BJ (cell line): ENCODE measurements at places on chromosomes 2 and 18.

DNA sequence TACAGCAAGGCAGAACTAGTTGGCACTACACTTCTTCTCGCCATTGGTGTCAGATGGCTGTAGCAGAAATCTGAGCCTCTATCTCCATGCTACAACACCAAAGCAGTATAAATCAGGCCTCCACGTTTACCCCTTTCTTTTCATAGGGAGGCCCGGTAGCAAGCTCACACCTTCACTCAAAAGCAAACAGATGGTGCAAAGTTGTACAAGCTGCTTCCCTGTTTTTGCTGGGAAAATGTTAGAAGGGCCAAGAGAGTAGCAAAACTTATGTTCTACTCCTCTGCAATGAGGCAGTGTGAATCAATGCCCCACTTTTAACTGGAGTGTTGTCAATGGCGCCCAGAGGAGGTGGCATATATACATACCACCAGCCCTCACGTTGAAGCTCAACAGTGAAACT lies 369.6 kb upstream of the NRXN1 start:
- no peak for DNase-seq

- no peak for DNase-seq
Observed at GRCh38 chr2:84716564-84716963, 164.3 kb downstream of the TRABD2A start.

- DNase-seq, result no peak
Observed at GRCh38 chr18:4807604-4808293, 352.6 kb upstream of the DLGAP1 start.

GRCh38 chr2:109689973-109690372 lies 75.8 kb downstream of the SOWAHC start:
- DNase-seq, result no peak

DNA sequence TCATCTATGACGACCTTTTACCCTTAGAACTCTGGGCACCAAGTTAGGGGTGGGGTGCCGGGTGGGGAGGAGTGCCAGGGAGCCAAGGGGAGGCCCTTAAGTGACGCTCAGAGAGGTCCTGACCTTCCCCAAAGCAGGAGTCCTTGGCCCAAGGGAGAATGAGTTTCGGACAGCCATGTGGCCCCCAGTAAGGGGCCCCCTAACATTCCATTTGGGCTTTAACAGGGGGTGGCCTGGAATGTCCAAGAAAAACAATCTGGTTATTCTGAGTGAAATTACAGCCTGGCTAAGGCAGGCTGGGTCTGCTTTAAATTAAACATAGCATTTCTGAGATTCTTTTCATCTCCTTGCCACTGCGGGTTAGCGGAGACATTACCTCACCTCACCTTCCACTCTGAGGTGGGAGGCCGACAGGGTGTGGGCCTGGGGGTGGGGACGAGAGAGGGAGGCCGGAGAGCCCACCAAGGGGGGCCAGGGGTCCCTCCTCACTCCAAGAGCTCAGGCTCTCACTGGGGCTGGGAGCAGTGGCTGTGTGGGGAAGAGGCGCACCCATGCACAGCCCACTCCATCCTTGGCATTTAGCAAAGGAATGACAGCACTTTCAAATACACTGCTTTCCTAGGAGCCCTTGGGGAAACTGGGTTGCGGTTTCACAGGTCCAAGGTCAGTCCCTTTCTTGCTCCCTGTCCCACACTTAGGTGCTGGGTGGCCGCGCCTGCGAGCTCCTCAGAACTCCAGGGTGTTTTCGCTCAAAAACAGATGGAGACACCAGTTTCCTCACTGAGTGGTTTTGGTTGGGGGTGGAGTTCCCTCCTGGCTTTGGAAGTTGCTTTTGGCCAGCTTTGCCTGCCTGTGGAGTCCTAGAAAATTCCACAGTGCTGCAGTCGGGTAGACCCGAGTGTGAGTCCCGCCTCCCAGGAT lies 107.4 kb downstream of the POLR1A start:
- DNase-seq, result peak; percentile 59
